ENCODE measurements at places on chromosomes 6 and 20.
A peak's percentile ranks its signal among the peaks of the same experiment; 100 is the strongest.

DNA sequence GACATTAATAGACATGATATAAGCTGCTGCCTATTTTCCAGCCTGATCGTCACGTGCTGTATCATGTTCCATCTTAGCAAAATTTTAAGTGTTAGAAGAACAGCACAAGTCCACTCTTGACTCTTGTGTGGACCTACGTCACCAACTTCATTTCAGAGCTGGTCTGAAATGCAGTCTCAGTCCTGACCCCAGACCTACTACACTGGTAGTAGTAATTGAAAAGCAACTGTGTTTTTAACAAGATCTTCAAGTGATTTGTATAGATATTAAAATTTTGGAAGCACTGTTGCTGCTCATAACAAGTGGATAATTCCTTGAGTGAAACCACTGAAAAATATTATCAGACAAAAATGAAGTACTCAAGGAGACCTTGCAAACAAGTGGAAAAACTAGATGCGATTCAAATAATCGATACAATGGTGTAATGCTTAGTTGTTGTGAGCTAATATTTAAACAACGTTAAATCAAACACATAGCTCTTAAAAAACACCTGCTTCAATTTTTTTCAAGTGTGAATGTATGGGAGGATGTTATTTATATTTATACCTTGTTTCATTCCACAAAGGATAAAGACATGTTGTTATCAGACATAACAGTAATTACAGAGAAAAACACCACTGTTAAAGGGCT lies 110.9 kb upstream of the JAG1 start:
- DNase-seq = no peak

DNA sequence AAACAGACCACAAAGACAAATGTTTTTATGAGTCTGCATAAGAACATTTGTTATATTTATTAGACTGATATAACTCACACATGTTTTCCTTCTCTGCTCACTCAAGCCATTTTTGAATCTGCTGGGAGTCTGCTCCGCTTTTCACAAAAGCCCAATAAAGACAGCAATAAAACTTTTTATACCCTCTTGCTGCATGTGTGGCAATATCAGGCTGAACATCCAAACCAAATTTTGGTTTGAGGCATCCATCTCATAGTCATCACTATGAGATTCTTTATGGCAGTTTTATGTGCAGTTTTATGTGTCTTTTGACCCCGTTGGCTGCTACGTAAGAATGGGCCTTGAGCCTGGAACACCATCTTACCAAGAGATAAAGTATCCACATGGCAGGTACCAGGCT lies 1276.8 kb upstream of the ADGRB3 start:
- no peak for DNase-seq

DNA sequence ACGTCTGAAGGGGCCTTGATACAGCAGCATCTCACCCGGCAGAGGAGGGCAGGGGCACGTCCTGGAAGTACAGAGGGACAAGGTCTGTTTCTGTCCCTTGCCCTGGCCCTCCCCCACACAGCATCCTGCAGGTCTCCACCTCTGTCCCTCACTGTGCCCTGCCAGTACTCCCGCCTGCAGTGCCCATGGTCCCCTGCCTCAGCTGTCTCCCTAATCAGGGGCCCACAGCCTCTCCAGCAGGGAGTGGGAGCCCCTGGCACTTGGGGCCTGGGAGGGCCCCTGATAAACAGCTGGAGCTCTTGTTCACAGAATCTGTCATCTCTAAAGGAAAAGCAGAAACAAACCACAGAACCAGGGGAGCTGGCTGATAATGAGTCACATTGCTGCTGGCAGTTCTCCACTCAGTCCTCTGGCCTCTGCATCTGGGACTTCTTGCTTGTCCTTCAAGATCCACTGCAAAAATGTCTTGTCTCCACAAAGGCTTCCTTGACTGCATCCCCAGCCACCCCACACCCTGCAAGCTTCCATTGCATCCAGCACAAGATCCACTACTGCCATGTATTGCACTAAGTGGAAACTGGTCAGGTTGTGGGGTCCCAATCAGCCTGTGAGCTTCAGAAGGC lies 33.2 kb upstream of the TAF8 start:
- no peak for DNase-seq

DNA sequence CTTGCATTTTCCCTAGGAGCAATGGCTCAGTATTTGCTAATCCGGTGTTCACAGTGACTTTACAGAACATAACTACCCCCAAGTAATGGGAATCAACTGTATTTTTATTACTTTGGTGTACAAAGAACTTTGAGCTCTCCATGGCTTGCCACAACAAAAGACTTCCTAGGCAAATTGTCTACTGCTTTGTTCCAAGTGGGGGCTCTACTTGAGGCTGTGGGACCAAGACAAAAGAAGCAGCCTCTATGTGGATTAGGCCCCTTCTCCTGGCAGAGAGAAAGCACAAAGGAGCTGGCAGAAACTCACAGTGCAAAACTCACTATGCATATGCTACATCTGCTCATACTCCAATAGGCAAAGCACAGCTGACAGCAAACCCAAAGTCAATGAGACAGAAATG lies 853 bp downstream of the WFDC8 start:
- DNase-seq = no peak

DNA sequence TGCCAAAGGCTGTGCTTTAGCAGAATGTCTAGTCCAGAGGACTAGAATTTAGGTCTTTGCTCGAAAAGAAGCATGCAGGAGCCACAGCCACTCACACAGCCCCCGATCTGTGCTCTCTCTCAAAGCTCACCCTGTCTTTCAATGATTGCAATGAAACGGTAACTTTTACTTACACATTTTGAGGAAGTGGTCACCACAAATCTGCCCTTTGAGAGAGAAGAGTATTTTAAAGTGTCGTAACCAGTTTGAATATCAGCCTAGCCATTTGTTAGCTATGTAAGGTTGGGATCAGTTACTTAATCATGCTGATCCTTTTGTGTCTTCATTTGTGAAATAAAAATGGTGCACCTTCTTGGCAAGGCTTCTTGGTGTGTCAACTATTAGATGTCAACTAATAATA lies 209.0 kb downstream of the TFAP2A start:
- no peak for DNase-seq

DNA sequence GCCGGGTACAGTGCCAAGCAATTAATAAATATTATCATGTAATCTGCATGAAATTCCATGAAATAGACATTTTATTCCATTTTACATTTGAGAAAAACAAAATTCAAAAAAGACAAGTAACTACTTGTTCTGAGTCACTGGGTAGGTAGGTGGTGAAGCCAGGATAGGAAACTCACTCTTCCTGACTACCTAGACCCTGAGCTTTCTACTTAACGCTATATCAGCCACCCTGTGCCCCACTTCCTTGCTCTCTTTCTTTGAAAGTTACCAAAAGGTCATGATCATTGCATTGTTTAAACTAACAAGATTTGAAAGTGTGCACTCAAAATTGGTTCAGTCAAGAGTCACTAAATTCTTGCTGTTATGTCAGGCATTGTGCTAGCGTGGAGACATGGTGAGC lies 235.7 kb downstream of the CD83 start:
- no peak for DNase-seq

DNA sequence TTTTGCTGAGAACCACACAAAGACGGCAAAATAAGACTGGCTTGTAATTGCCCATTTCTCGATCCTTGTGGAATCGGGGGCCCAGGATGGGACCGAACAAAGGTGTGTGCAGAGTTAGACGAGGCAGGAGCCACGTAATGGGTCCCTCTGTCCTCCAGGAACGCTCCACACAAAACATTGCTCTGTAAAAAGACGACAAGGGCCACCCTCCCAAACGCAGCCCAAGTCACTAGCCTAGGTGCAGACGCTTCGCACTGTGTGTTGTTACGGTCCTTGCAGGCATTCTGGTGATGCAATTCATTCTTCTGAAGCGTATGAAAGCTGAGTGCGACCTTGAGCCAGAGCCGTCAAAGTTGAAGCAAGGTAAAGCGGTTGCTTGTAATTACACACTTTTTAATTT lies 363.4 kb downstream of the TAF4 start:
- no peak for DNase-seq

DNA sequence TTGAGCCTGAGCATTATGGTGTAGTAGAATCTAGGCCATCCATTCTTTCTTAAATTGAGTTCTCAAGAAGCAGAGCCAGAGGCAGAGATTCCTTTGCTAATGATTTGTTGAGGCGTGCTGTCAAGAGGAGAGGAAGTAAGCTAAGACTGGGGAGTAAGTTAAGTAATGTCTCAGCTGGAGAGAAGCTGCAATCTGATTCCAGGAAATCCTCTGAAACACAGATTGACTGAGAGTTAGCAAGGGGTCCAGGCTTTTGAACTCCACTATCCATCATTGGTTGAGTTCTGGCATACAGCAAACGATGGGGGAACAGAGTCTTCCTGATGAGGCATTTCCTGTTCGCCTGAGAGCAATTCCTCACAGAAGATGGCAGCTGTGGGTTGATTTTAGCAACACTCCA lies 207.4 kb upstream of the RAB32 start:
- no peak for DNase-seq

DNA sequence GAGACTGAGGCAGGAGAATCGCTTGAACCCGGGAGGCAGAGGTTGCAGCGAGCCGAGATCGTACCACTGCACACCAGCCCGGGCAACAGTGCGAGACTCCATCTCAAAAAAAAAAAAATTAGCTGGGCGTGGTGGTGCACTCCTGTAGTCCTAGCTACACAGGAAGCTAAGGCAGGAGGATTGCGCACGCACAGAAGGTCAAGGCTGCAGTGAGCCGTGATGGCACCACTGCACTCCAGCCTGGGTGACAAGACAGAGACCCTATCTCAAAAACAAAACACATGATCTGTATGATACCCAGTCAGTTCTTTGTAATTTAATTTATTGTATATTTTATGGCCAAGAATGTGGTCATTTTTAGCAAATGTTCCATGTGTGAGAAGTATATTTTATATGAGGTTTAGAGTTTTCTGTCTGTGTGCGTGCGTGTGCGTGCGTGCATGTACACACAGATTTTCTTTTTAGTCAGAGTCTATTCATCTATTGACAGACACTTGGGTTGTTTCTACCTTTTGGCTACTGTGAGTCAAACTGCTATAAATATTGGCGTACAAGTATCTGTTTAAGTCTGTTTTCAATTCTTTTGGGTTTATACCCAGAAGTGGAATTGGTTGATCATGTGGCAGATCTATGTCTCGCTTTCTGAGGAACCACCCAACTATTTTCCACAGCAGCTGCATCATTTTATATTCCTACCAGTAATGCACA lies 22.2 kb upstream of the MYL9 start:
- DNase-seq = no peak

- peak; percentile 58 for DNase-seq
Observed at GRCh38 chr6:113701552-113702254, 155.4 kb upstream of the MARCKS start.

Measured in dermis microvascular lymphatic vessel endothelial cell (primary cell).